ENCODE measurements at places on chromosomes 4 and X. TPM values are rescaled to one million over a fixed set of nuclear protein-coding genes. Genes with fewer than 3 reads are reported as not detected.

The ZFX gene
- 32.8 TPM for total RNA-seq

The FGF13 gene
- total RNA-seq = 1.7 TPM

The TCEAL3 gene
- total RNA-seq = 18.2 TPM

The VEGFD gene
- 8.3 TPM for total RNA-seq

The GAGE12J gene
- not detected for total RNA-seq

The PAGE5 gene
- total RNA-seq = not detected

GRCh38 chr4:185634066-185634652 lies 98.9 kb upstream of the PDLIM3 start:
- no peak for DNase-seq

DNA sequence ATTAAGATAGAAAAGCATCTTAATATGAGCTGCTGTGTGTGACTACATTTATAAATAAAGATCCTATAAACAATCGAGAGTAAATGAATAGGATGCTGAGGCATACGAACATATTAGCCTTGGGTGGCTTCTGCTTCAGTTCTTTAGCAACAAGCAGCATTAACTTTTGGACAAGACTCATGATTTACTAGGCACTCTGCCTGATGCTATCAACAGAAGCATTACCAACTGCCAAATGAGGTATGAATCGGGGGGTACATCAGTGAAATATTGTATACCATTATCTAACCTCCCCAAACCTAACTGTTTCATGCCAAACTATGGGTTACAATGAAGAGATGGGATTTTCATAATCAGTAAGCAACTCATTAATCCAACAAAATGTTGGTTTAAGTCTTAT lies 113.1 kb downstream of the RAB28 start:
- DNase-seq = no peak

- peak; percentile 76 for DNase-seq
These were observed 3.1 kb upstream of the GRPEL1 start for GRCh38 chr4:7070729-7071511.

- no peak for DNase-seq
These were observed 27.5 kb downstream of the GPR143 start for GRCh38 chrX:9738151-9738550.

DNA sequence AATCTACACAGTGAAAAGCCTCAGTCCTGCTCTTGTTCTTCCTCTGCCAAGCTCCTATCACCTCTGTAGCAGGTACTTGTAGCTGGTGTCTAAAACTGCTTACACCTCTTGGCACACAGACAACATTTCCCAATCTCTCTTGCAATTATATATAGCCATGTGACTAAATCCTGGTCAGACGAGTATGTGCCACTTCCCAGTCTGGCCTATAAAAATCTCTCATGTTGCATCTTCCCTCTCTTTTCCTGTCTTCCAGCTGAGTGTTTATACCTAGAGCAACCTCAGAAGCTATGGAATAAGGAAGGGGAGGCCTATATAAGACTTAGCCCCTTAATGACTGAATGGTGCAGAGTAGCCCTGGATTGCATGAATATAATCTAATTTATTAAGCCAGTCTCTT lies 105.8 kb downstream of the RNF150 start:
- no peak for DNase-seq

DNA sequence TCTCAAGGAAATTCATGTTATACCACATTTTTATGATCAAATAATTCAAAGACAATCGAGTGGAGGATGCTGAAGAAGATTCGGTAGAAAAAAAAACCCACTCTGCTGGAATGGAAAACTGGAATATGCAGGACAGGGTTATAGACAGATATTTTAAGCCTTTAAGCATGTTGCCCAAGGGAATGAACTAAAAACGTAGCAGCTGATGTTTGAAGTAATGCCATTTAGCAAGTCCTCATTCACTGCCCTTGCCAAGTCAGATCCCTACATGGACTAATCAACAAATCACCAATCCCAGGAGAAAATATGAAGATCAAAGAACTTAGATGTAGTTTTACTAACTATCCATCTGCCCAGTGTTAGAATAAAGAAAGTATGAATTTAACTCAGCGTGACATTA lies 75.6 kb upstream of the ETNPPL start:
- DNase-seq = no peak

DNA sequence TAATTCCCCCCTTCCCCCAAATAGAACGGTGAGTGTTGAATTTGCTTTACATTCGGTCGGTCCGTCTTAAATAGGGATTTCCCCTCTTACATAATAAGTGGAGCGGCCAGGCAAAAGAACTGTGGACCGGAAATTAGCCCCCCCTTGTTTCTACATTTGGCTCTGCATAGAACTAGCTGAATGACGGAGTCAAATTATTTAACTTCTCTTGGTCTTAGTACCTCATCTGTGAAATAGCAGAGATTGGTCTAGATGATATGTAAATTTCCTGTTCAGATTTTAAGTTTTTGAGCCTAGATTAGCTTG lies 1.3 kb downstream of the SPATA18 start:
- no peak for DNase-seq

DNA sequence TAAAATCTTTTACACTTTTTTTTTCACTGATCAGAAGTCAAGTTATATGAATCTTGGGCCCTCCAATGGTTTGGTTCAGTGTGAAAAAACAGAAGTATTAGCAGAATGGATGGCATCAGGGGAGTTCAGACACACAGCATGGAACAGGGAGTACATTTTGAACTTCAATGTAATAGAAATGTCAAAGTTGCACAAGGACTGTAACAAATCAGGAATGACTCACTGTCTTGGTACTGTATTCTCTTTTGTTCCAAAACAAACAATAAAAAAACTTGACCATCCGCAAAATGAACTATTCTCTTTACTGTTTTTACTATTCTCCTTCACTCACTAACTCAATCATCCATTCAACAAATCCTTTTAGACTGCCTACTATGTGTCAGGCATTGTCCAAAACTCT lies 401.0 kb downstream of the FSTL5 start:
- no peak for DNase-seq

DNA sequence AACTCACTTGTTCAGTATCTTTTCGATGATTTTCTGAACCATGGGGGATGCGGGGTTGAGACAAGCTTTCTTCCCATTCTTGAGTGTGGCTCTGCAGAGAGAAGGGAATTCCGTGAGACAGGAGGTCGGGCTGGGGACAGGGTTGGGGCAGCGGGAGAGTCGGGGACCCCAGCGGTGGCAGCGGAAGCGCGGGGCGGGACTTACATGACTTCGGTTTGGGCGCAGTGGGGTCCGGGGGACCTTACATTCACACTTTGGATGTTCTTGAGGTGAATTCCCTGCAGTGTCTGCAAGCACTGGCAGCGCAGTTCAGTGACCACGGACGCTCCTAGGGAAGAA lies 434 bp downstream of the CXCL3 start:
- DNase-seq = no peak
